ENCODE measurements at places on chromosomes 4 and X. TPM values are rescaled to one million over a fixed set of nuclear protein-coding genes. Genes with fewer than 3 reads are reported as not detected.

Gene HSPA4L
- total RNA-seq, result 4.9 TPM

Gene TBC1D8B
- total RNA-seq, result 0.41 TPM

Gene TMEM156
- total RNA-seq, result not detected

Gene FGD1
- 21.5 TPM for total RNA-seq

Gene ARHGAP36
- total RNA-seq, result not detected

Gene OPRPN
- total RNA-seq, result not detected

Gene ATP2B3
- 0.42 TPM for total RNA-seq

Gene PPP3CA
- total RNA-seq, result 117 TPM

Gene ABHD18
- total RNA-seq, result 8.4 TPM

Gene TEX13D
- 0.47 TPM for total RNA-seq

Gene DIPK2B
- not detected for total RNA-seq

Gene SRPX
- 0.96 TPM for total RNA-seq

Gene CXCL5
- total RNA-seq, result not detected

Gene MED28
- 46.6 TPM for total RNA-seq

Gene RIBC1
- 0.68 TPM for total RNA-seq

Gene NLRP2B
- total RNA-seq, result not detected

Gene PABPC5
- total RNA-seq, result not detected

Gene TCEAL7
- not detected for total RNA-seq

Gene IQCM
- not detected for total RNA-seq

Gene MAGEA10
- total RNA-seq, result not detected

Gene AMBN
- 3.8 TPM for total RNA-seq

Gene RBMXL3
- total RNA-seq, result not detected

Gene L1CAM
- 0.64 TPM for total RNA-seq

Gene SSX4B
- not detected for total RNA-seq

Gene ELOVL6
- total RNA-seq, result 55.3 TPM

Gene POLN
- 2.5 TPM for total RNA-seq

Gene KLHL5
- total RNA-seq, result 21.6 TPM

Gene RNF128
- not detected for total RNA-seq

Measured in A673 (cell line).